H7 (cell line): ENCODE measurements at places on chromosomes 2 and 18. TPM values are rescaled to one million over a fixed set of nuclear protein-coding genes. Genes with fewer than 3 reads are reported as not detected.
A peak's percentile ranks its signal among the peaks of the same experiment; 100 is the strongest.

- peak; percentile 78 for DNase-seq
These were observed 12.7 kb downstream of the RMC1 start for GRCh38 chr18:23515911-23516546.

DNA sequence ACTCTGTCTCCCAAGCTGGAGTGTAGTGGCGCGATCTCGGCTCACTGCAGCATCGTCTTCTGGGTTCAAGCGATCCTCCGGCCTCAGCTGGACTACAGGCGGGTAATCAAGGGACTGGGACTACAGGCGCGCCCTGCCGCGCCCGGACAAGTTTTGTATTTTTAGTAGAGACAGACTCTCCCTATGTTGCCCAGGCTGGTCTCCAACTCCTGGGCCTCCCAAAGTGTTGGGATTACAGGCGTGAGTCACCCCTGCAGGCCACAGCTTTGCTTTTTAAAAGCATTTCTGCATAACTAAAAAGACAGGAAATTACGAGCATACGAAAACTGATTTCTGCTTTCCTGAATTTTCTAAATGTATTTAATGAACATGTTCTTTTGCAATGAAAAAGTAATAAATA lies 916 bp upstream of the OSBPL1A start:
- DNase-seq, result no peak

DNA sequence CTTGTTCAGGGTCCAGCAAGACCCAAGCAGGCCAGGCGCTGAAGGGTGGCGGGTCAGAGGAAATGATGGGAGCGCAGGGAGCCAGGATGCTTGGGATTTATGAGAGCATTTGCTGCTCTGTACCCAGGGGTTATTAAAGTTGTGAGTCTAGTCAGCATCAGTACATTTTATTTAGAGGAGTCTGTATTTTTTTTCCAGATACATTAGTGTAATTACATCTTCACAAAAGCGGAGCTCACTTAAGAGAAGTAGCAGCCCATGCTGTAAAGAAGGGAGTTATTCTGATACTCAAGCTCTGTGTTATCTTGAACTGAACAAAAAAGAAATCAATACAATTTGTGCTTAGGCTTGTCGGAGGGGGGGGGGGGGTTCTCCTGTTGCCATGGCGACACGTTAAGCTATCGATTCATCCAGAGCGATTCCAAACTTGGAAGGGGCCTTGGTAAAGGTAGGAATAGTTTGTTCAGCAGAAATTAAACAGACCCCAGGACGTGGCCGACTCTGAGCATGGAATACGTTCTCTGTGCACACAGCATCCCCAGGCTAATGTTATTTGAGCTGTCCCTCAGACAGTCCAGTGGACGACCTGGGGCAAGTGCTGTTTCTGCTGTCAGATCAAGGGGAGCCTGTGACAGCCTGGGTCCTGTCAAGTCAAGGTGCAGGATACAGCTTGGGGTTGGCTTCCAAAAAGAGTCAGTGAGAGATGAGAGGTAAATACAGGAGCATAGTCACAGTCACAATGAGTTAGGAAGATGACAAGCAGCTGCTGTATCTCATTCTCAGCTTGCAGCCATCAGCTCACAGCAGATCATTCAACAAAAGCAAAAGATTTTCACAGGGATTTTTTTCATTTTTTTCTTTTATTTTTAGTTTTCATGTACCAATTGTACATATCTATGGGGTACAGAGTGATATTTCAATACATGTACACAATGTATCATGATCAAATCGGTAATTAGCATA lies 387.6 kb downstream of the DCDC2C start:
- no peak for DNase-seq

DNA sequence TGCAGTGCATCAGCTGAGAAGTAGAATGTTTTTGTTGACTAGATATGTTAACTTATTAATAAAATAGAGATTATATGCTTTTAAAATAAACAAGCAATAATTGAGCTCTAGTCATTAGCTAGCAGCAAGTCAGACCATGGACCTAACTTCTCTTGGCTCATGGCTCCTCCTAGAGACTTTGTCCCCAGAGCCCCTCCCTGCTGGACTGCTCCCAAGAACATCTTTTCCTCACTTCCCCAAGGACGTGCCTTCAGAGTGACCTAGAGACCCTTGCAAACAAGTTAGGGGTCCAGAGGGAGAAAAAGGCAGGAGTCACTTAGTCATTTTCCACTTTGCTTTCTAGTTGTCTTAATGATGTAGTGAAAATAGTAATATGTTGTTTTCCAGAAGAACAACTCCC lies 312.5 kb upstream of the NRP2 start:
- no peak for DNase-seq

DNA sequence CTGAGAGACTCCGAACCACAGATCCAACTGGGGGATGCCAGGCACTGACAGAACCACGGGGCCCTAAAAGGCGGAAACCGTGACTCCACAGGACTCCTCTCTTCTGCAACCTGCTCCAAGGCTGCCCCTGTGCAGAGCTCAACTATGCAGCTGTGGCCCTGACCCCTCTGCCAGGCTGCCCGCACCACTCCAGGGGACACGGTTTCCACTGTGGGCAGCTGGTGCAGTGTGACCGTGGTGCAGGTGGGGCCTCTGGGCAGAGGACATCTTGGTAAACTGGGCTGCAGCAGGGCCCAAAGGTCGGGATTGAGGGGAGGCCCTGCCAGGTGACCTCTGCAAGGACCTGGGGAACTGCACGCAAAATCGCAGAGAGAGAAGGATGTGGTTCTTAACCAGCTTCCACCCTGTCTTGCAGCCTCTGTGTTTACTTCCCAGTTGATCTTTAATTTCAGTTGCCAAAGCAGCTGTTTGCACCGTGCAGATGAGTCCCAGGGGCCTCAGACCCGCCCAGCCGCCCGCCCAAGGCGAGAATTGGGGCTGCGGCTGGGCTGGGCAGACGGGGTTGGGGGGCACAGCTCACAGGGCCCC lies 104.6 kb upstream of the CTDP1 start:
- DNase-seq, result no peak

DNA sequence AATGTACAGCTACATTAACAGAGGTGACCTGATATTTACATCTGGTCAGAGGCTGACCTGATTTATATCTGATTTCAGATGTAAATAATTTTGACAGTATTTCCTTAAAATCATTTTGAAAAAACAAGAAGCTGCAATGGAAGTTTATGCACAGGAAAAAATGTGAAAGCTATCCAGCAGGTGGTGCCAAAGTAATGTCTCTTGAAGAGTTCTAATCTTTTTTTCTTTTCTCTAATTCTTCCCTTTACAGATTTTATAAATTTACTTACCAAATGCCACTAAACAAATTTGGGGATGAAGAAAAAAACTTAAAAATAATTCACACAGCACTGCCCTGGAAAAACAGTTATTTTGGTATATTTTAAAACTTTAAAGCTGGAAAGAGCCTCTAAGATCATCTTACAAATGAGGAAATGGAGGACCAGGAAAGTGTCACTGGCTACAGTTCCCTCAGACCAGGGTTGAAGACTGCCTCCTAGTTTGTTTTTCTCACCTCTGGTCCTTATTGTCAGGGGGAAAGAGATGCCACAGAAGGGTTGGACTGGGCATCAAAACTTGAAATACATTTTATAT lies 16.4 kb upstream of the FBLN7 start:
- no peak for DNase-seq

Gene MEP1B
- not detected in 2 replicates for total RNA-seq

Gene LRRTM4
- 3.6 and 5.7 TPM in 2 replicates for total RNA-seq
